ENCODE measurements at places on chromosomes 2 and 18.

DNA sequence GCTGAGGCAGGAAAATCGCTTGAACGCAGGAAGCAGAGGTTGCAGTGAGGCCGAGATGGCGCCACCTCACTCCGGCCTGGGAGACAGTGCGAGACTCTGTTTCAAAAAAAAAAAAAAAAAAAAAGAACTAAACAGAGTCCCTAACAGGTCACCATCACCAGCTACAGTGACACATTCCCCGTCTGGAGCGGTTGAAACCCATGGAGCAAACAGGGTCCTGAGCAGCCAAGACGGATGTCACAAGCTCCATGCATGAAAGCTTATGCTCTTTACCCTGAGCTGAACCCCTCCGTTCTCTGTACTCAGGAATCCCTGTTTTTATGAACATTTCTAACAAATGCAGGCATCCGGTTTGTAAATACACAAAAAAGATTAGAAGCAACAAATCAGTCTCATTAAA is 55.9 kb upstream of the LAPTM4A start:
- DNase-seq: no peak

DNA sequence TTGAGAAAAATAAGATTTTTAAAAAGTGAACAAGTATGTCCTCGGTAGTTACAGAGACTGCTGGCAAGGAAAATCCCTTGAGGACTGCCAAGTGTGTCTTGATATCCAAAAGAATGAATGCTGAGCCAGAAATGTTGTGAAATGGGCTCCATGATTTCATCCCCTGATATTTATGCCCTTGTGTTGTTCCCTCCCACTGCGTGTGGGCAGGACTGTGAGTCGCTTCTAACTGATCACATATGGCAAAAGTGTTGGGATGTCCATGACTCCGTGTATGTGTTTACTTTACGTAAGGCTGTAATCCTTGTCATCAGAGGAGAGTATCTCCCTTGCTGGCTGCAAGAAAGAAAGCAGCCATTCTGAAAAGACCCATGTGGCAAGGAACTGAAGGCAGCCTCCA is 285.1 kb downstream of the SS18 start:
- no peak for DNase-seq

DNA sequence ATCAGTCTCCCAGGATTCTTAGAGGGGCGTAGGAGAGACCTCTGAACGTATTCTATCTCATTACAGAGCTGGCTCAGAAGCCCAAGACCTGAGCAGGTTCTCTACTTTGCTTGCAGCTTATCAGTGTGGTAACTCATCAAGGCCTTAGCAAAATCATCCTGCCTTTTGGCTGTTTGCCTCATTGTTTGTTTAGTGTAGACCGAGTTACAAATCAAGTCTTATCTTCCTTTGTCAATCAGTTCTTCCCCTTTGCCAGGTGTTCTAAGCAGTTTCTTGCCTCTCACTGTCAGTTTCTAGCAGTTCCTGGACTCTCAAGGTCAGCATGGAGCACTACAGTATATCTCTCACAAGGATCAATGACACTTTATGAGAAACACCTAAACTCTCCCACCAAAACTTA is 30.9 kb upstream of the NAB1 start:
- no peak for DNase-seq

DNA sequence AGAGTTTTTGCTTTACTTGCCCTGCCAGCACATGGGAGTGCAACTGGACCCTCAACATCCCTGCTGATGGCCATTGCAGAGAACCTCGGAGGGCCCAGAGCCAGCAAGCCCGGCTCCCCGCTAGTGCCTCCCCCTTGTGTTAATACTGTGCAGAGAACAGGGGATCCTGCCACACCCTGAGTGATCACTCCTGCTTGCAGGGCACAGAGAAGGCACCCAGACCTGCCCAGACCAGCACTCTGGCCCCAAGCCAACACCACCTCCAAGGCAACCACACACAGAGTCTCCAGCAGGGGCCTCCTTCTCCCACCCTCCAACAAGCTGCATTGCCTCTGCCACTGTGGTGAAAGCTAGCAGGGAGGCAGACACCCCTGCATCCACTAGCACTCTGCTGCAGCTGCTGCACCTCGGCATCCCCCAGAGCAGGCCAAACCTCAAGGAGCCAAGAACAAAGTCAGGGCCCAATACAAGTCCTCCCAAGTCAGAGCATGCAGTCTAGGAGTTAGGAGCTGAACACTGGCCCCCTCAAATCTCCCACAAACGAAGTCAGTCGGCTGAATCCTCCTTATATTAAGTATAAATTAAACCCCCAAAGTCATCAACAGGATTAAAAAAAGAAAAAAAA is 157.7 kb downstream of the CCDC178 start:
- DNase-seq: no peak

GRCh38 chr18:46536215-46536874 is 120.7 kb downstream of the LOXHD1 start:
- DNase-seq: no peak

Measured in activated CD4-positive, alpha-beta T cell treated with anti-CD3 and anti-CD28 coated beads, Interleukin-2, amount 50 U/mL, for 16 hours (primary cell).